ENCODE measurements at places on chromosomes 4 and X. TPM values are rescaled to one million over a fixed set of nuclear protein-coding genes. Genes with fewer than 3 reads are reported as not detected.

Gene NOX1
- 0.78 TPM for total RNA-seq

GRCh38 chr4:52840531-52841370 lies 21.4 kb upstream of the RASL11B start:
- DNase-seq, result no peak

DNA sequence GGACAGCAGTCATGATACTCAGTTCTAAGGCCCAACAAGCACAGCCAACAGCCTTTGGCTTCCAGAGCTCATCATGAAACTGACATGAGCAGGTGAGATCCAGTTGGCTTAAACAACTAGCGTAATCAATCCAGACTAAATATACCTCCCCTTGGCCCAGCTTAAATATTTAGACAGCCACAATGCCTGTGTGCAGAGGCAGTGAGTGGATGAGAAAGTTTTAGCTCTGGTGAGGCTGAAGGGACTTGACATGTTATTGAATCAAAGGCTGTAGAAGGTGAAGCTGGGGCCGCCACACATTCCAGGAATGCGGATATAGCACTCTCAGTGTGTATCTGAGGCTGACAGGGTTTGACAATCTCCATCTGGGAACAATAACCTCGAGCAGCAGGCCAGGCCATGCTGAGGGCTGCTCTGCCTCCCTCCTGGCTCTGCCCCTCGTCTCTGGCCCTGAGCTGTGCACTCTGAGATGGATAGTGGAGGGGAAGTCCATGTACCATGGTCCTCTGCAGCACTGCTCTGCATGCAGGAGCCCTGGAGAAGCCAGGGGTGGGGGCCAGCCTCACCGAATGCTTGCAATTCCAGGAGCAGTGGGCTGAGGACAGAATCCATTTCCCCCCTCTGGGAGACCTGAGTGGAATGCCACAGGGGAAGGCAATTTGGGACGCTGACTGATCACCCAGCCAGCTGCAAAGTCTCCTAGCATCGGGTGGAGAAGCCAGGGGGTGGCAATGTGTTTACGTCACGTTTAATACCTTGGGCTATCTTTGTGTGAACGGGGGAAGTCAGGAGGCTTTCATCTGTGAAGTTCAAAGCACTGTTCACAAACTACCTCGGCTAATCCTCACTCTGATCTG lies 37.3 kb upstream of the RASL11B start:
- no peak for DNase-seq

- peak; percentile 76 for DNase-seq
Observed at GRCh38 chr4:184287697-184288255, 70.1 kb upstream of the ENPP6 start.

Measured in ureter (tissue), 1 donor.